ENCODE measurements at places on chromosomes 11 and 22.

- DNase-seq: peak; percentile 69
Measured at GRCh38 chr22:25125693-25126357, 73.8 kb upstream of the CRYBB3 start.

DNA sequence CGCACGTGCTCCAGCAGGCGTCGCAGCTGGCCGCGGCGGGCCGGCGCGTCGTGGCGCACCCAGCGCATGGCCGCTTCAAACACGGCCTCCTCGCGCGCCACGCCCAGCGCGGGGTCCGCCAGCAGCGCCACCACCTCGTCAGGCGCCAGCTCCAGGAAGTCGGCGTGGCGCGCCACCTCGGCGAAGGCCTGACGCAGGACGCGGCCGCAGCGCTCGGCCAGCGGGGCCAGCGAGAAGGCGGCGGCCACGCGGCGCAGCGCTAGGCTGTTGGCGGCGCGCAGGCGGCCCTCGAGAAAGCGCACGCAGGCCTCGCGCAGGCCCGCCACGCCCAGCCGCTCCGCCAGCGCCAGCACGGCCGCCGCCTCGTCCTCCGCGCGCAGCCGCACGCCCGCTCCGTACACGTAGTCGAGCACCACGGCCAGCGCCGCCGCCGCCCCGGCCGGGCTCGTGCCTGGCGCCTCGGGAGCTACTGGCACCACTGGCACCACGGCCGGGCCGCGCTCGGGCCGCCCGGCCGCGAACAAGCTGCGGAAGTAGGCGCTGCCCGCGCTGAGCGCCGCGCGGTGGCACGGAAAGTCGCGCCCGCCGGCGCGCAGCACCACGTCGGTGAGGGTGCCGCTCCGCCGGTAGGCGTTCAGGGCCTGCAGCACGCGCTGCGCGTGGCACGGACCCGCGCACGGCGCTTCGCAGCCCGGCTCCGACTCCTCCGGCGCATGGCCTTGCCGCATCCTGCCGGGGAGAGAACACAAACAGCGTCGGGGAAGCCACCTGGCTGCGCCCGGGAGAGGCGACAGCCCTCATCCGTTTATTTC lies 2.9 kb downstream of the KLHL35 start:
- peak; percentile 99 for DNase-seq

- no peak for DNase-seq
Measured at GRCh38 chr22:36335621-36336020, 52.1 kb downstream of the MYH9 start.

- no peak for DNase-seq
Measured at GRCh38 chr22:31039393-31039792, 41.7 kb upstream of the SMTN start.

All from DMS53 (cell line).